ENCODE measurements at places on chromosomes 1 and 21.

DNA sequence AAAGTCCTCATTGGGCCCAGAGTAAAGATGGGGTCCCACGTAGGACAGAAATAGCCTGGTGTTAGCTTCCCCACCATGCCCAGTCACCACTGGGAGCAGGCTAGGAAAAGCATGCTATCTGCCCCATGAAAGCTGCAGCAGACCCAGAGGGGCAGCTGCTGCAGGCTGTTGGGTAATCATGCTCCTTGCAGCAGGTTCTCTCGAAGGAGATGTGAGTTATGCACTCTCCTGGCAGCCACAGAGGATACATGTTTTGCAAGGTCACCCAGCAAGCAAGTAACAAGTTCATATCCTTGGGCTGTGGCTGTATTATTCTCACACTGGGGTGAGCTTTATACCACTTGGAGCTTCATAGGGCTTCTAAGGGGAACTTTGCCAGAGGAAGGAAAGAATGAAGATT, 9.1 kb upstream of the HEYL start:
- no peak for DNase-seq

- DNase-seq: no peak
Measured at GRCh38 chr1:61287734-61288133, 205.4 kb downstream of the NFIA start.

GRCh38 chr1:81670286-81670685, 130.4 kb upstream of the ADGRL2 start:
- no peak for DNase-seq

DNA sequence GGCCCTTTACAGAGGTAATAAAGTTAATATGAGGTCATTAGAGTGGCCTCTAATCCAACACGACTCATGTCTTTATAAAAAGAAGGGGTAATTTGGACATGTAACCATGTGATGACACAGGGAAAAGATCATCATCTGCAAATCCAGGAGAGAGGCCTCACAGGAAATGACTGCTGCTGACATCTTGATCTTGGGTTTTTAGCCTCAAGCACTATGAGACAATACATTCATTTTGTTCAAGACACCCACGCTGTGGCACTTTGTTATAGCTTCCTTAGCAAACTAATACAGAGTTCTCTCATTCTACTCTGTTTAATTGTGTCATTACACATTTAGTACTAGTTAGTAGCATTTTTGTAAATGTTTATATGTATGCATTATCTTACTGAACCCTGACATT, 64.0 kb upstream of the RUNX1 start:
- no peak for DNase-seq
